ENCODE measurements at places on chromosomes 2 and 18.

DNA sequence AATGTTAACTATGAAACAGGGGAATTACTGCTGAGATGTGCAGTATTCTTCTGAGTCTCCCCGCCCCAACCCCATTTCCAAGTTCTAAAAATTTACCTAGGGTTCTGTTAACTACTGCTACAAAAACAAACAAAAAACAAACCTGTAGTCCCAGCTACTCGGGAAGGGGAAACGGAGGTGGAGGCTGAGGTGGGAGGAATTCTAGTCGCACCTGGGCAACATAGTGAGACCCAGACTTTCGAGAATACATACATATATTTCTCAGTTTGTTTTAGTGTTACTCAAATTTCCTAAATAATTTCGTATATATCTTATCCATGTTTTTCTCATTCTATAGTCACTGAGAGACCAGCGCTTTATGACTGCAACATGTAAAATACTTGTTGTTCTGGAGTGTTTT is 989 bp downstream of the STAM2 start:
- DNase-seq, result no peak

GRCh38 chr2:23592061-23592685 is 207.2 kb downstream of the KLHL29 start:
- no peak for DNase-seq

DNA sequence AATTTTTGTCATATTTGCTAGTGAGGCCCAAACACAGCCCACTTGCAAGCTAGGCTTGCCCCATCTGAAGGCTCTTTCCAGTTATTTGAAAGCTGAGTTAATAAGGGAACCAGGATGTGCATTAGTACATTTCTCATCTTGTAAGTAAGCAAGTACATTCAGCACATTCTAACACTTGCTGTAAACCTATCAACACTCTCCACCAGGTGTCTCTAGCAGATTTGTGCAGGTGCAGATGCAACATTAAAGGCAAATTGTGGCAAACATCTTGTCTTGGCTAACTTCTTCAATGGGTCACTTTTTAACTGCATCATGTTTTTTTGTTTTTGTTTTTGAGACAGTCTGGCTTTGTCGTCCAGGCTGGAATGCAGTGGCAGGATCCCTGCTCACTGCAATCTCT is 25.3 kb upstream of the MFSD6 start:
- DNase-seq, result peak; percentile 7

DNA sequence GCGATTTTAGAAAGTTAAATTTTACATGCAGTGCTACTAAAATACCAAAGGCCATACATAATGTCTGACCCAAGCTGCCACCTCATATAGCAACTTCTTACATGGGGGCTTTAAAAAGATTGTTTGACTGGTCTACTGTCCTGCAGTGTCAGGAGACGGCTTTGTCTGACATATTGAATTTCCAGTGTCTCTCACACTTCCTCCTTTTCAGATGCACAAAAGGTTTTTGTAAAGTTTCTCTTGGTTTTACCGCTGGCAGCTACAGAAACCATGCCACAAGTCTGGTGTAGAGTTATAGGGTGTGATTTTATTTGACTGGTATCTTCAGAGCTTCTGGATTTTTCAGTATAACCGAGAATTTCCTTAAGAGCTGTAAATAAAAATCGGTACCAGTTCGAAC is 1.1 kb upstream of the ASAP2 start:
- DNase-seq, result no peak

- no peak for DNase-seq
Observed at GRCh38 chr2:10614939-10615338, 74.8 kb downstream of the NOL10 start.

DNA sequence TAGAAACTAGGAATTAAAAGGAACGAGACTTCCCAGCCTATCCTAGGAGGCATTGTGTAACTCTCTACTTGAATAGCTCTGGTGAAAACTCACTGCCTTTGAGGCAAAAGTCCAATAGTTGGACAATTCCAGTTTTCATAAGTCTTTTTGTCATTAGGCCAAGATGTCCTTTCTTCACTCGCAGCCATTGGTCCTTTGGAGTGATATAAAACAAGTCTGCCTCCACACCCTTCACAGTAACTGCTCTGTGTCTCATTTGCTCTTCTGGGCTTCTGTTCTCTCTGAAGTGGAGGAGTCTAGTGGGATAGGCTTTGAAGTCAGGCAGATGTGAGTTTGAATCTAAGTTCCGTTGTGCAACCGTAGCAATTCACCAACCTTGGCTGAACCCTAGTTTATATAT is 28.2 kb downstream of the ANTXR1 start:
- DNase-seq, result no peak

GRCh38 chr2:85728342-85728741 is 25.4 kb upstream of the ATOH8 start:
- no peak for DNase-seq

DNA sequence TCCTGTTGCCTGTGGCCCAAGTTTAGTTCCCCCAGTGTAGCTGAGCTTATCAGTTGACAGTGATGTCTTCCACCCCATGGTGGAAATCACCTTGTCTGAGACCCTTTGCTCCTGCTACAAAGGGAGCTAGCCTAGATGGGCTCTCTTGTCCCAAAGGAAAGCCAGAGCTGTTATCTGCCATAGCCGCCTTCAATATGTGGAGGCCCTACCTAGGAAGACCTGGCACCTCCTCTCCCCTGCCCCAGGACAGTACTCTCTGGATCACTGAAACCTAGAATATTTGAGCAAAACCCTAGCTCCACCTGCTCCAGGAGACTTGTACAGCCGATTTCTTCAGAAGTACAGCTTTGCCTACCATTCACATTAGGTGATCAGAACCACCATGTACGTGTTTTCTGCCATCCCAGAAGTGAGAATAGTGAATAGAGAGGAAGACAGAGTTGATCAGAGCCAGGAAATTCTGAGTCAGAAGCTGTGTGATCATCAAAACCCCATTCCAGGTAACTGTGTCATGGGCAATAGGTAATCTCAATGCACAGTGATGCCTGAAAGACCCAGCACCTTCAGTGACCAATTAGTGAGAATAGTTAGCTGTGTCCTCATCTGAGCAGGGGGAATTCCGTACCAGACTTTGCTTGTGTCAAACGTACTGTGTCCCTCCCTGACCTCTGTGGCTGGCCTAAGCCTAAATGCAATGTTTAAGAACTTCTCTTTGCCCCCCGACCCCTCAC is 138.4 kb upstream of the ALPP start:
- DNase-seq, result peak; percentile 43

GRCh38 chr2:86274918-86275275 is 62.5 kb downstream of the REEP1 start:
- DNase-seq, result no peak

GRCh38 chr2:25651782-25652455 is 21.5 kb downstream of the DTNB start:
- no peak for DNase-seq

- DNase-seq, result no peak
Observed at GRCh38 chr2:71702071-71702970, 249.0 kb downstream of the DYSF start.

- peak; percentile 34 for DNase-seq
Observed at GRCh38 chr2:176653479-176654443, 384.5 kb downstream of the MTX2 start.

- DNase-seq, result no peak
Observed at GRCh38 chr2:71781695-71782228, 328.4 kb downstream of the DYSF start.

DNA sequence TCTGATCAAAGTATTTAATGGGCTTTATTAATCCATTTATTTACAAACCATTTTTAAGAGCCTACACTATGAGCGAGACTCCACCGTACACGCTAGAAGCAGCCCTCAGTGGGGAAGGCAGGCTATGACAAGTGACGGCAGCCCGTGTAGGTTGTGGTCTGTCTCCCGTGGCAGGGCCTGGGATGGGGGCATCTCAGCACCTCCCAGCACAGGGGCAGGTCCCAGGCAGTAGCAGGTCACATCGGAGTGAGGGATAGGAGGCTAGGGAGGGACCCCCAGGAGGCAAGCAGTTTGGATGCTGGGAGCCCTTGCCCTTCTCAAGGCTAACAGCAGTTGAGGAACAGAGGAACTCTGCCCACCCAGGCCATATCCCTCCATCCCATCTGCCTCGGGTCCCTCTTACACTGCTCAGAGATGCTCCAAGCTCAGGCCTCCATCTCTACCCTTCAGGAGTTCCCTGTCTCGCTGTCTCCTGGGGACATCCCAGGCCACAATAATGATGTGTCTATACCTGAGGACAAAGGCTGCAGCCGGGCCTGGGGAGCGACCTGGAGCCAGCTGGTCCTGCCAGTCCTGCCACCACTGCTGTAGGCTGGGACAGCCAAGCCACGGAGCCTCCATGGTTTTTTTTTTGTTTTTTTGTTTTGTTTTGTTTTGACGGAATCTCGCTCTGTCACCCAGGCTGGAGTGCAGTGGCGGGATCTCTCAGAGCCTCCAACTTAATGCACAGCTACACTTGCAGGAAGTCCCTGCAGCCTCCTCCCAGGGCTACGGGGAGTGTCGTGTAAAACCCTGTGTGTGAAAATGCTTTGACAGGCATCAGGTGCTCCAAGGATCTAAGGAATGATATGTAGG is 92.0 kb downstream of the NDUFA10 start:
- DNase-seq, result no peak

- no peak for DNase-seq
Observed at GRCh38 chr2:148479398-148479797, 165.2 kb upstream of the EPC2 start.

- DNase-seq, result no peak
Observed at GRCh38 chr2:217158928-217159327, 299.1 kb upstream of the TNP1 start.

- no peak for DNase-seq
Observed at GRCh38 chr2:12163866-12164265, 417.4 kb downstream of the LPIN1 start.

DNA sequence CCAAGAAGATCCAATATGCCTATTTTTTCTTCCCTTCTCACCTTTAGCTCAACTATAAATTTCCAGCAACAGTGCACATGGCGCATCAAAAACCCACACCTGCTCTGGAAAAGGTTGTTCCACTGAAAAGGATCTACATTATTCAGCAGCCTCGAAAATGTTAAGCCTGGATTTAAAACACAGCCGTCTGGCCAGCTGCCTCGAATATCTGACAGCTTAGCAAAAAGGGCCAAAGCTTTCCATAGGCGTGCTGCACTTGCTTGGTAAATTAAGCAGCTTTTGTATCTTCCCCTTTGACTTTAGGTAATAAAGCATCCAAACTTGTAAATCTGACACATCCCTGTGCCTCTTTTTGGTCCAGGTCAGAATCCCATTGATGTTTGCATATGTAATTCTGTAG is 20.5 kb downstream of the DAPL1 start:
- DNase-seq, result no peak

GRCh38 chr2:226674123-226674522 is 125.5 kb downstream of the IRS1 start:
- no peak for DNase-seq

- no peak for DNase-seq
Observed at GRCh38 chr2:22904126-22904684, 480.8 kb upstream of the KLHL29 start.

- no peak for DNase-seq
Observed at GRCh38 chr2:185130685-185131084, 532.4 kb downstream of the ZNF804A start.

- no peak for DNase-seq
Observed at GRCh38 chr2:156589381-156590079, 153.4 kb downstream of the GPD2 start.

- DNase-seq, result no peak
Observed at GRCh38 chr2:153431114-153431513, 47.4 kb downstream of the RPRM start.

- no peak for DNase-seq
Observed at GRCh38 chr2:171894612-171894947, 536 bp upstream of the SLC25A12 start.

GRCh38 chr2:47485751-47486300 is 82.9 kb downstream of the MSH2 start:
- DNase-seq, result no peak

GRCh38 chr2:201964011-201964410 is 69.6 kb upstream of the FZD7 start:
- DNase-seq, result no peak

GRCh38 chr2:202605174-202605573 is 29.6 kb upstream of the FAM117B start:
- DNase-seq, result no peak

DNA sequence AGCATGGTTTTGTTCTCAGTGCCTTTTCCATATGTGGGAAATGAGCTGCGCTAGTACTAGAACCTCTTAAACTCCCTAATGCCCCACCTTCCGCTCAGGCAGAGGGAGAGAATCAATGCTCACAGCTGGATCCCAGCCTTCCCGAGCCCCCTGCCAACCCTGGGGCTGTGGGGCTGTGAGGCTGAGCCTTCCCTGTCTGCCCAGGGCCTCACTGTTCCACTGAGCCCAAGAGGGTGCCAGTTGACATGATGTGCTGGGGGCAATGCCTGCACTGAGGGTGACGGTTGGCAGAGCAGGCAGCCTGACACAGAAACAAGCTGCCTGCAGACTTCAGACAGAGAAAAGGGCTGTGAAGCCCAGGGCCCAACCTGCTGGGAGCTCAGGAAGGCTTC is 602.4 kb upstream of the RAB6C start:
- no peak for DNase-seq

GRCh38 chr2:172234716-172235691 is 132.3 kb upstream of the DLX2 start:
- no peak for DNase-seq

DNA sequence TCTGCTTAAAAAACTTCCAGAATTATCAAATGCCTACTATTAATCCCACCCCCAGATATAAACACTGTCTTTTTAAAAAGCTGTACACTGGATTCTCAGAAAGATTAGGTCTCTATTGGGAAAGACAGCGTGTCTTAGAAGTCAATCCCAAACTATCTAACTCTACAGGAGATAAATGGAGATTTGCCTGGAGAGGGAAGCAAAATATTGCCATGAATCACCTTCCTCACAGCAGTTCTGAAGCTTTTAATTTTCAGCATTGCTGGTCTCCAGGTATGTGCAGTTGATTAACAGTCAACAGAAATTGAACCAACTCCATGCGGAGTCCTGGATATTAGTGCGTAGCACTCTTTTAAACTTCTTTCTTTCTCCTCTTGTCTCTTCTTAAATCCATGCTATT is 122.2 kb downstream of the DSC3 start:
- DNase-seq, result no peak

DNA sequence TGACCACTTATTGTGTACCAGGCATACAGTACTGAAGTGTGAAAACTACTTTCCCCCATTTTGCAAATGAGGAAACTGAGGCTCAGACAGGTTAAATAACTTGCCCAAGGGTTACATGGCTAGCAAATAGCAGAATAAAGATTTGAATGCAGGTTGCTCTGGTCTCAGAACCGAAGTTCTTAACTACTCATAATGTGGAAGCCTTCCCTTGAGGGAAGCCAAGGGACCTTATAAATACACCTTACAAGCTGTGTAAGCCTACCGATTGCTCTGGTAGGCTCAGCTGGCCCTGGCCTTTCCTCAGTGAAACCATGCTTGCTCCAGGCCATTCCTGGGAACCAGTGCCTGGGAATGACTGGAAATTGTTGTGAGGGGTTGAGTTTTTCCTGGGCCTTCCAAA is 114.6 kb upstream of the CDCA7 start:
- no peak for DNase-seq

Measured in stimulated activated CD4-positive, alpha-beta T cell treated with anti-CD3 and anti-CD28 coated beads, Interleukin-1b, Interleukin-23, amount 100 ng/mL, for 48 hours (primary cell).